Colonic mucosa (tissue), 4 donors: ENCODE measurements at places on chromosomes 16 and 17. TPM values are rescaled to one million over a fixed set of nuclear protein-coding genes. Genes with fewer than 3 reads are reported as not detected.

DNA sequence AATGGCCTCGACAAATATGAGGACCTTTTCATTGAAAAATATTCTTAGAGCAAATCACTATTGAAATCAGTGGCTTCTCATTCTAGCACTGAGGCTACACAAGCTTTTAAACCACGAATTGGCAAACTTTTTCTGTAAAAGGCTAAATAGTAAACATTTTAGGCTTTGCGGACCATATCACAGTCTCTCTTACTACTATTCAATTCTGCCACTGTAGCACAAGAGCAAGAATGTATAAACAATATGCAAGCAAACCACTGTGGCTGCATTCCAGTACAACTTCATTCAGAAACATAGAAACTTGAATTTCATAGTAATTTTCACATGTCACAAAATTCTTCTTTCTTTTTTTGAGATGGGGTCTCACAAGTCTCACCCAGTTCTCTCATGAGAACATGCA lies 49.1 kb downstream of the PHLPP2 start:
- DNase-seq = no peak

- DNase-seq = no peak
Measured at GRCh38 chr17:82929011-82929622, 89.3 kb upstream of the ZNF750 start.

DNA sequence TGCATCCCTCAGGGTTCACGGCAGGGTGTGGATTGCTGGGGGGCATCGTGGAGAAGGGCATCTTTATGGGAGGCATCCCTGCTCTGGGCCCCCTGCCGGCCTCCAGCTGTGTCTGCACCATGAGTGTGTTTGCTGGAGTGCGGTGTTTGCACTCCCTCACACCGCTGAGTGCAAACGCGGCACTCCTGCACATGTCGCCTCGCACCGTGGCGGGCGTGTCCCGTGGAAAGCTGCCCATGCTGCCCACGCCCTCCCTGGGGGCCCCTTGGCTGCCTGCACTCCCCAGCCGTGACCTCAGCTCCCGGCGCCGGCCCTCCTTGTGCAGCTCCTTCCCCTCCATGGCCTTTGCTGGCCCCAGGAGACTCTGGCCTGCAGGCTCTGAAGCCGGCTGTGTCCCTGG lies 74.6 kb upstream of the ZNF750 start:
- no peak for DNase-seq

GRCh38 chr17:29723278-29724047 lies 100.8 kb upstream of the CORO6 start:
- DNase-seq = no peak

- peak; percentile 33 for DNase-seq
Measured at GRCh38 chr17:7477392-7478275, 1.8 kb downstream of the ZBTB4 start.

DNA sequence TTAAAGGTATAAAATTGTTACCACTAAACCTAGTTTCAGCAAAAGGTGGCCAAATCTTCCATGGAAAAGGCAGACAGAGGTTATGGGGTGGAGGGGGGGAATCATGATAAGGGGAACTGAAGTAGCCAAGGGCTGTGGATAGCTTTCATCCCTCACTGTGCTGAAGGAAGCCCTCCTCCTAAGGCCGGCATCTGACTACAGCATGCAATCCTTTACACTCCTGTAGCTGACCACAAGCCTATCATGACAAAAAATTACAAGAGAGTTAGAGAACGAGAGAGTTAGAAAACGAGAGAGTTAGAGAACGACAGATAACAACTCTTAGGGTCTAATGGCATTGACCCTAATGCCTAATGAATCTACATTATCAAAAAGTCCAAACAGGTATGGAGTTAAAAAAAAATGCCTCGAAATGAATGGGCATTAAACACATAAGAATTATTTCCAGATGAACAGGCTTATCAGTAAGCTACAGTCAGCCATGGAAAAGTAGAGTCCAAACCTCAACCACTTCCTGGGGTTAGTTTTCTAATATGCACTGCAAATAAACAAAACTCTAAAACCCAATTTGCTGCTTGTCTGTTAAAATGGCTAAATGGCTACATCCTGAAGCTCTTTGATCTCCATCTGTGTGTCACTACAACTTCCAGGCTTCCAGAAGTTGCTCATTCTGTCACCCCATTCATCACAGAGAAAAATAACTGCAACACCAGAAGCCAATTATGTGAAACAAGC lies 29.7 kb downstream of the DUSP14 start:
- DNase-seq = no peak

GRCh38 chr17:45794840-45795239 lies 10.7 kb downstream of the CRHR1 start:
- no peak for DNase-seq

Gene ALOX15
- total RNA-seq = 0.13 TPM

Gene CLEC18A
- 0.32 TPM for total RNA-seq

Gene SLC6A4
- total RNA-seq = 0.25 TPM

Gene MT3
- 3.6 TPM for total RNA-seq

Gene HCRT
- total RNA-seq = not detected

Gene ABCA9
- total RNA-seq = 2.5 TPM

Gene ATP6V0C
- total RNA-seq = 336 TPM

Gene KCNJ12
- total RNA-seq = 2.2 TPM

Gene SLC9A5
- total RNA-seq = 2.1 TPM
